ENCODE measurements at places on chromosomes 7 and 10.

GRCh38 chr10:34812771-34813170 is 2.3 kb downstream of the PARD3 start:
- no peak for DNase-seq

GRCh38 chr10:66784770-66785169 is 141.1 kb upstream of the LRRTM3 start:
- no peak for DNase-seq

GRCh38 chr7:79806161-79806734 is 328.4 kb upstream of the GNAI1 start:
- DNase-seq: no peak

DNA sequence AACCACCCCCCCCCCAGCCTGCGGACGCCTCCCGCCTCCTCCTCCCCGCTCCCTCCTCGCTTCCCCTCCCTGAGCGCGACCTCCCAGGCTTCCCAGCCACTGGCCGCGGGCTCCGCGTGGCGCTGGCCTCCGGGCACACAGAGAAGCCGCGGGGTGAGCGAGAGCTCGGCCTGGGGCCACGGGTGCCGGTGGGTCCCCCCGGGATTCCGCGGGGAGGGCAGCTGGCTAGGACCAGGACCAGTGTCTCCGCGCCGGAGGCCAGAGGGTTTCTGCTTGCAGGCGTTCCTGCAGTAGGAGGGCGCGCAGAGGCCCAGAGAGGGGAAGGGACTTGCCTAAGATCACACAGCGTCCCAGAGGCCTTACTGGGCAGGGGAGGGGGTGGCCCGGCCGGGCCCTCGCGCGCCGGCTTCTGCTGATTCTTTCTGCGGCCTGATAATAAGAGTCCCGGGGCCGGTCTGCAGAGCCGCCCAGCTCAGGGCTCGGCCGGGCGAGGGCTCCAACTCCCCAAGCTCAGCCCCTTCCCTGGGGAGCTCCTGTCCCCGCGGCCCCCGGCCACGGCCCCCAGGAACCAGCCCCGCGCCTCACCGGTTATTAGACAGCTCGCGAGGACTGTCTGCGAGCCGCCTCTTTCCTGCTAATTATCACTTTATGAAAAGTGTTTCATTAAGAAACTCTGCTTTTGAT is 10.1 kb downstream of the UNCX start:
- no peak for DNase-seq

GRCh38 chr7:19026888-19027287 is 90.5 kb downstream of the TWIST1 start:
- DNase-seq: no peak

- DNase-seq: no peak
Measured at GRCh38 chr7:39971924-39972323, 21.9 kb downstream of the CDK13 start.
